ENCODE measurements at places on chromosomes 7 and 10.

- no peak for DNase-seq
Measured at GRCh38 chr7:88184848-88185304, 35.0 kb downstream of the SRI start.

DNA sequence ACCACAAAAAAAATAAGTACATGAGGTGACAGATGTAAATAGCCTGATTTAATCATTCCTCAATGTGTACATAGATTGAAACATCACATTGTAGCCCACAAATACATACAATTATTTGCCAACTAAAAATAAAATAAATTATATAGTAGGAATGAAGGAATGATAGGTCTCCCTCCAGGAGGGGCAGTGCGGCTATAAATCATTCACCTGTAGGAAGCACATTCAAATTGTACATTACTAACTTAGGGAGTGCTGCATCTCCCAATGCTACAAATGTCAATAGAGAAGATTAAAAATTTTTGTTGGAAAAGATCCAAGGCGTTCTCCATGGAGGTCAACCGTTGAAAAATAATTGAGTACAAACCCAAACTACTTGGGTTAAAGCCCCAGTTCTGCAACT, 4.2 kb downstream of the KBTBD2 start:
- DNase-seq: no peak

DNA sequence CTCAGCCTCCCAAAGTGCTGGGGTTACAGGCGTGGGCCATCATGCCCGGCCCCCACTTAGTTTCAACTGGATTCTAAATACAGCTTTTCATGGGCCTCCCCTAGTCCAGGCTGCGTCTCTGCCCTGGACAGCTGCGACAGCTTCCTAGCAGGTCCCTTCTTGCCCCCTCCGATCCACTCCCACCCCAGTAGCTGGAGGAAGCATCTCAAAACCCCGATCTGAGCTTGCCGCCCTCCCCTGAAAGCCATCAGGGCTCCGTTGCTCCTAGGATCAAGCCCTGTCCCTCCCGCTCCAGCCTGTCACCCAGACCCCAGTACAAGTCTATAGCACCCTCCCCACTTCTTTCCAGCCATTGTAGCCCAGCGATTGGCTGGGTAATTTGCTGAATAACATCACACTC, 64.5 kb downstream of the VWA2 start:
- DNase-seq: no peak

DNA sequence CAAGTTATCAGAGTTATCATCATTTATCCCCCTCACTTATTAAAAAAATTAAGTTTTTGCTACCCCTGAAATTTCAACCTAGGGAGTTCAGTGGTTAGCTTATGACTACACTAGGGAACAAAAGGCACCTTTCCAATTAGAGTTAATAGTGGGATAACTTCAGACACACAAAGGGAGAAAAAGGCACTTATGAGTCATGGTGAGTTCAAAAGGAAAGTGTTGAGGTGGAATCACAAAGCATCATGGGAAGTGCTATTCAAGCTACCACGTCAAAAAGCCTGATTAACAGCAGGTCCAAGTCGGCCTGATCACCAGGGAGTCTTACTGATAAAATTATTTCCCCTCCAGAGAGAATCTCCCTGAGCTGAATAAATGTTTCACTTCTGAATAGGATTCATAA, 165.7 kb downstream of the C7orf25 start:
- no peak for DNase-seq

DNA sequence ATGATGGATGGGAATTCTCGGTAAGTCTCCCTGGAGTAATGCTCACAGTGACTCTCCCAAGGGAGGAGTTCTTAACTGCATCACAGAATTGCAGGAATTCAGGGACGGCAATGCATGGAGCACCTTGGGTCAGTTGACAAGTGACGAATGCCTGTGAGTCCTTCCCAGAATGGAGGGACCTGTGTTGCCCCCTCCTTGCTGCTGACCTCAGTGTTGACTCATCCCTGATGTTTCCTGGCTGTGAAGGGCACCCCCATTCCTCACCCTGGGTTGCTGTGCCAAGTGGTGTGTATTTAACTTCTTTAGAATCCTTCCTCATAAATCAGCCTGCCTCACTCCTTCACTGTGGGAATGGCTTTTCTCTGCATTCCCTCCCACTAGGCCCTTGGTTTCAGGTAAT, 98.9 kb downstream of the LRMDA start:
- DNase-seq: no peak

DNA sequence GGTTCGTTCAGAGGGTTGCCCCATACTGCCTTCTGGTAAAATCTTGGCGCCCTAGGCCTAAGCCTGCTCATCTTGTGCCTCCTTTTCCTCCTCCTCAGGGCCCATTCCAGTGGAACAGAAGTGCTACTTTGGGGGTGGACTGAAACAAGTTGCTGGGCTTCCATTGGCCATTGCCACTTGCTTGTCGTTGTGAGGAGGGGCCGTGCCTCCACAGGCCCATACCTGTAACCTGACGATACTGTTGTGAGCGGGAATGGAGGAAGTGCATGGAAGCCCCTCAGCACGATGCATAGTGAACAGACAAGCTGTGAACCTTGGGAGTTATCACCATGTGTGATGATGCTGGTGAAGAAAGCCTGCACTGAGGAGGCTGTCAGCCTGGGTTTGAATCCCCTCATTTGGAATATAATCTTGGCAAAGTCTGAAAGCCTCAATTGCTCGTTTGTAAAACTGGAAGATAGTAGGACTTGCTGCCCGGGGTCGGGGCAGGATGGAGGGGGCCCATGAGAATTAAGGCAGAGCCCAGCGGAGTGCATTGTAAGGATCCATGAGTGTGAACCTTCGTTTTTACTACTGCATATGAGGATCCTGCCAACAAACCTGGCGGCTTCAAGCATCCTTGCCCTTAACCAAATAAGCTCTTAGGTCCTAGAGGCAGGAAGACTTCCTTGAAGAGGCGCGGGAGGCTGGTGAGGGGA, 671 bp upstream of the PAPSS2 start:
- no peak for DNase-seq

GRCh38 chr7:157602581-157602980, 265.8 kb downstream of the DNAJB6 start:
- DNase-seq: no peak

GRCh38 chr10:45593938-45594275, 78.7 kb downstream of the ZFAND4 start:
- DNase-seq: no peak

GRCh38 chr10:75650648-75651047, 219.2 kb downstream of the LRMDA start:
- DNase-seq: no peak

DNA sequence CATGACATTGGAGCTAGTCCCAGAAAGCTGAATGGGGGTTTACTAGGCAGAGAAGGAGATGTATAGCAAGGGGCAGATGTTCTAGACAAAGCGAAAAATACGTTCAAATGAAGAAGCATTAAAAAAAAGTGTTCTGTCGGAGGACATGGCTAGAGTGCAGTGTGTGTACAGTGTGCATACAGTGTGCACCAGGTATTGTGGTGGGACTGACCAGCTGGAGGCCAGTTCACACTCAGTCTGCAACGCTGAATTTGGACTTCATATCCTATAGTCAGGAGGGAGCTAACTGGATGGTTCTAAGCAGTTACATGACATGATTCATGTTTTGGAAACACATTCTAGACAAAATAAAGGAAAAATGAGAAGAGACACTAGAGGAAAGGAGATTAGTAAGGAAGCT, 8.8 kb downstream of the BBIP1 start:
- no peak for DNase-seq

DNA sequence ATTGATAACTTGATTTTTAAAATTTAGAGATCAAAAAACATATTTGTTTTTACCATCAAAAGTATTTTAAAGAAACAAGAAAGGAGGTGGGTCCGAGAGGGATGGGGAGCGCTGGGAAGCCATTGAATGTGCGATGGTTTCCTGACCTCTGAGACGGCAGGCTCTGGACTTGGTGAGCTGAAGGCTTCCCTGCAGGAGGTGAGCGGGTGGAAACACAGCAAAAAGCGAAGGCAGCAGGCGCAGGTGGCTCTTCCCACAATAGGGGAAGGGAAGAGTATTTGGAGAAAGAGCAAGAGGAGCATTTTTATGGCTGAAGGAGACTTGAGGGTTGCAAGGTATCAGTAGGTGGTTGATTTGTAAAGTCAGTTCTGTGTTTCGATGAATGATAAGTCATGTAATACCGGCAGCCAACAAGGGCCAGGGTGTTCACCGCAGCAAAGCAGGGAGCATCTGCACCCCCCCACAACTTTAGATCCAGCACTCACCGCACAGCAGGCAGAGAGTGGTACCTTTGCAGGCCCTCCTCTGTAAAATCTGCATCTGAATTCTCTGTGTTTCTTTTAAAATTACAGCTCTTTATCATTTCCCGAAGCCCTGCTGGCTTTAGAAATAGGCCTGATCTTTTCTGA, 10.5 kb downstream of the C10orf53 start:
- no peak for DNase-seq

- no peak for DNase-seq
Measured at GRCh38 chr7:56483861-56484550, 367.8 kb upstream of the NUPR2 start.

GRCh38 chr10:84340632-84341537, 12.5 kb downstream of the CCSER2 start:
- no peak for DNase-seq

GRCh38 chr7:105126436-105126975, 112.5 kb downstream of the KMT2E start:
- DNase-seq: no peak

DNA sequence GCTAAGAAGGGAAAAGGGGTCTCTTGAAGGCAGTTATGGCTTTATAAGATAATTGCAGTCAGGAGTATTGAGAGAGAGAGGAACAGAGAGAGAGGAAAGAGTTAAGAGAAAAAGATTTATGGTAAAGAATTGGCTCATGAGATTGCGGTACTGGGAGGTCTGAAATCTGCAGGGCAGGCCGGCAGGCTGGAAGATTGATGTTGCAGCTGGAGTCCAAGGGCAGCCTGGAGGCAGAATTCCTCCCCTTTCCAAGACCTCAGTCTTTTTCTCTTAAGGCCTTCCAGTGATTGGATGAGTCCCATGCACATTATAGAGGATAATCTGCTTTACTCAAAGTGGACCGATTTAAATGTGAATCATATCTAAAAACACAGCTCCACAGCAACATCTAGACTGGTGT, 68.4 kb downstream of the HACD1 start:
- DNase-seq: no peak

DNA sequence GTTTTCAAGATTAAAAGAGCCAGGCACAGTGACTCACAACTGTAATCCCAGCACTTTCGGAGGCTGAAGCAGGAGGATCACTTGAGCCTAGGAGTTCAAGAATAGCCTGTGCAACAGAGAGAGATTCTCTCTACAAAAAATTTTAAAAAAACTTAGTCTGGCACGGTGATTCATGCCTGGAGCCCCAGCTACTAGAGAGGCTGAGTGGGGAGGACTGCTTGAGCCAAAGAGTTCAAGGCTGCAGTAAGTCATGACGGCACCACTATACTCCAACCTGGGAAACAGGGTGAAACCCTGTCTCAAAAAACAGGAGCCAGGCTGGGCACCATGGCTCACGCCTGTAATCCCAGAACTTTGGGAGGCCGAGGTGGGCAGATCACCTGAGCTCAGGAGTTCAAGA, 86.6 kb upstream of the KCTD7 start:
- DNase-seq: no peak

DNA sequence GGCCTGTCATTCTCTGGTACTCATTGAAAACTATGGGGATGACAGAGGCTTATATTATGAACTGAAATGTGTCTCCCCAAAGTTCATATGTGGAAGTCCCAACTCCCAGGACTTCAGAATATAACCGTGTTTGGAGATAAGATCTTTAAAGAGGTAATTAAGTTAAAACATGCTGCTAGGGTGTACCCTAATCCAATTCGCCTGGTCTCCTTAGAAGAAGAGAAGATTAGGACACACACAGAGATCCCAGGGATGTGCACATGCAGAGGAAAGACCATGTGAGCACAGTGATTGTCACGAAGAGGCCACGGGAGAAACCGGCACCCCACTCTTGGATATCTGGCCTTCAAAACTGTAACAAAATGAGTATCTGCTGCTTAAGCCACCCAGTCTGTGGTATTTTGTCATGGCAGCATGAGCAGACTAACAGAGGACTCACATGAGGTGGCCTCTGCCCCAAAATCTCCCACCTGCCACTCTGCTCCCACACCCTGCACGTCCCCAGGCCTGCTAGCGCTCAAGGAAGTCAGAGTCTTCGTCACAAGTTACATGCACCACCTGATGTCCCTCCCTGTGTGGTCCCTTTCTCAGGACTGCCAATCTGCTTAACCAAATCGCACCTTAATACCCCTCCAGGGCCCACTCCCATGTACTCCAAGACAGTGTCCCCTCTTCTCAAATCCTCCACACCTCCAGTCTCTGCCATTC, 26.8 kb downstream of the PLAC9 start:
- DNase-seq: no peak

DNA sequence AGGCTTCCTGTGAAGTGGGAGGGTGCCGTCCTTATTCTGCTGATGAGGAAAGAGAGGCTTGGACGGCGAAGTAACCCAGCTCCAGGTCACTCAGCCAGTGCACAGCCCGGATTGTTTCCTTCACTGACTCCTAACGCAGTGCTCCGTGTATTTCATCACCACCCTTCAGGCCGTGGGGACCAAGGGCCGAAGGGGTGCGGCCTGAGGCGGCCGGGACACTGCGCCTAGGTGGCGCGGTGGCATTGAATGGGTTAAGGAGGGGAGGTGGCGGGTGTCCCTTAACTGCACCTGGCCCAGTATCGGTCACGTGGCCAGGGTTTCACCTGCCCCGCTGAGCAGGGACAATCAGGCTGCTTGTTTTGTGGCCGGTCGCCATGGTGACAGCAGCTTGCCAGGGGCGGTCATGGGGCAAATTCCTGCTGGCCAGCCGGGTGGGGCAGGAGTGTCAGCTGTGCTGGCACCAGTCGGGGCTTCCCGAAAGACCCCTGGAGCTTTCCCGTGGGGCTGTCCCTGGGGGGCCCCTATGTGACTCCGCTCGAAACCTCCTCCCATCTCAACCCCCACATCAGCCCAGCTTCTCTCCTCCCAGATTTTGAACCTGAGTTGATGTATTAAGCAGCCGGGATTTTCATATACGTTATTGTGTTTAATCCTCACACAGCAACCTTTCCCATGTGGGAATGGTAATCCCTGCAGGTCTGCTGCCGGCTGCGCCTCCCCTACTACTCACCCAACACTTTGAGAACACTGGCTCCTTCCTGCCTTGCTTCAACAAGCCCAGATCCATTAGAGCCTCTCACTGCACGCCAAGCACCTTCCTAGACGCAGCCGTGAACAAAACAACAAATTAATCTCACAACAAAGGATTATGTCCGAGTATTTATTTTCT, 4.4 kb upstream of the ABHD11 start:
- DNase-seq: no peak

- DNase-seq: no peak
Measured at GRCh38 chr10:63214571-63214970, 81.4 kb downstream of the NRBF2 start.

DNA sequence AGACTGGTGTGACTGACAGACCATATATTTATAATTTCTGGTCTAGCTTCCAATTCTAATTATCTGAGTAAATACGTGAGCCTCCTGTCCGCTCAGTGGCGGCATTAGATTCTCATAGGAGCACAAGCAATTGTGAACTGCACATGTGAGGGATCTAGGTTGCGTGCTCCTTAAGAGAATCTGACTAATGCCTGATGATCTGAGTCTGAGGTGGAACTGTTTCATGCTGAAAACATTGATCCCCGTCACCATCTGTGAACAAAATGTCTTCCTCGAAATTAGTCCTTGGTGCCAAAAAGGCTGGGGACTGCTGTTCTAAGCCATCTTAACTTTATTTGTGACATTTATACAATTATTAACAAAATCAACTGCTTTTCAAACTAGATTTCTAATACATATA, 164.7 kb upstream of the MEOX2 start:
- no peak for DNase-seq

- no peak for DNase-seq
Measured at GRCh38 chr10:75825235-75825634, 393.8 kb downstream of the LRMDA start.

All from esophagus squamous epithelium (tissue), 5 donors.